ENCODE measurements at places on chromosomes 3 and 15.

DNA sequence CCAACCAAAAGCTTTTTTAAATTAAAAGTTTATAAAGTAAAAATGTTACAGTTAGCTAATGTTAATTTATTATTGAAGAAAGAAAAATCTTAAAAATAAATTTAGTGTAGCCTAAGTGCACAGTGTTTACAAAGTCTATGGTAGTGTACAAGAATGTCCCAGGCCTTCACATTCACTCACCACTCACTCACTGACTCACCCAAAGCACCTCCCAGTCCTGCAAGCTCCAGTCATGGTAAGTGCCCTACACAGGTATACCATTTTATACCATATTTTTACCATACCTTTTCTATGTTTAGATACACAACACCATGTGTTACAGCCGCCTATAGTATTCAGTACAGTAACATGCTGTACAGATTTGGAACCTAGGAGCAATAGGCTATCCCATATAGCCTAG, 29.1 kb downstream of the SSR3 start:
- DNase-seq, result no peak

GRCh38 chr3:152323834-152324233, 55.1 kb downstream of the MBNL1 start:
- DNase-seq, result no peak

- no peak for DNase-seq
Measured at GRCh38 chr3:50322386-50323091, at the start of gene HYAL2. Gene HYAL2, minus strand, starts transcription at chr3:50322745. Its CDS starts 2,256 bp downstream, at chr3:50320489.

DNA sequence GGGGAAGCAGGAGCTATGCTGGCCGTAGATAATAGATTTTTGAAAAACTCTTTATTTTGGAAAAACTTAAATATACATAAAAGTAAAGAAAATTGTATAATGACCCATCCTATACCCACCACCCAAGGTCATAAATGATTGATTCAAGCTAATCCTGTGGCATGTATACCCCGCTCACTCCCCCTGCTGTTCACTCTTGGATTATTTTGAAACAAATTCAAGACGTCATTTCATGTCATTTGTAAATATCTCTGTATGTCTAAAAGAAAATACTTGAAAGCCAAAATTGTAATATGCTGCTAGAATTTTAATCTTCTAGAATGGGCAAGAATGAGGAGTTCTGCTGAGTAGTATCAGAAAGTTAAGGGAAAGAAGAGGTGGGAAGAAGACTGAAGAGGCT, 241.7 kb downstream of the FEZF2 start:
- DNase-seq, result no peak

GRCh38 chr3:115693868-115694267, 70.6 kb downstream of the GAP43 start:
- no peak for DNase-seq

- no peak for DNase-seq
Measured at GRCh38 chr3:12953201-12953995, 112.0 kb upstream of the RPL32 start.

DNA sequence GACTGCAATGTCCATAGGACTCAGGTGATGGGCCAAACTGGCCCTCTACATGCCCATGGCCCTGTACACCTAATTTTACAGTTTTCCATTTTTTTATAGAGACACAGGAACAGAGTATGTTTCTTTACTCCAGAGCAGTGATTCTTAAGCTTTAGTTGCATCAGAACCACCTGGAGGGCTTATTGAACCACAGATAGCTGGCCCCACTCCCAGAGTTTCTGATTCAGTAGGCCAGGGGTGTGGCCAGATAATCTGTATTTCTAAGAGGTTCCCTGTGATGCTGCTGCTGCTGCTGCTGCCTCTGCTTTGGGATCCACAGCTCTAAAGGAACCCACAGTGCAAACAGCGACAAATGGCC, 5.1 kb downstream of the RBP1 start:
- no peak for DNase-seq

DNA sequence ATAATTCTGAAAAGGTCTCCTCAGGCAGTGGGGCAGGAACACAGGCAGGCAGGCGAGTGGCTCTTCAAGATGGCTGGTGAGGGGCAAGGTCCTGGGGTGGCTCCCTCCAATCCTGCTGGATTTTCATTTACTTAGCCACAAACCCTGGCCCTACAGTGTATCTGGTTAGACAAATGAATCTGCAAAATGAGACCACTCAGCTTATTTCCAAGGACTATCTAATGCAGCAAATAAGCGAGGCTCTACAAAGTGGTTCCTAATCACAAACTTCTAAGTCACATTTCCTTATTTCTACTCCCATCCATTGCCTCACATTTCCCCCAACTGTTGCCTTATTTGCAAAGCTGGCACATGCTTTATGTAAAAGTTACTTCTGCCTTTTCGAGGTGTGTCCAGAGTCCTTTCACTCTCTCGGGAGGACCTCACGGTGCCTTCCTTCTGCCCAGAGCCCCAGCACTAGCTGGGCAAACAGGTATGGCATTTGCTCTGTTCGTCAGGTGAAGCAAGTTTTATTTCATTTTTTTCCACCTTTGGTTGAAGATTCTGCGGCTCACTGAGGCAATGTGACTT, 40.5 kb downstream of the CCDC12 start:
- DNase-seq, result no peak

DNA sequence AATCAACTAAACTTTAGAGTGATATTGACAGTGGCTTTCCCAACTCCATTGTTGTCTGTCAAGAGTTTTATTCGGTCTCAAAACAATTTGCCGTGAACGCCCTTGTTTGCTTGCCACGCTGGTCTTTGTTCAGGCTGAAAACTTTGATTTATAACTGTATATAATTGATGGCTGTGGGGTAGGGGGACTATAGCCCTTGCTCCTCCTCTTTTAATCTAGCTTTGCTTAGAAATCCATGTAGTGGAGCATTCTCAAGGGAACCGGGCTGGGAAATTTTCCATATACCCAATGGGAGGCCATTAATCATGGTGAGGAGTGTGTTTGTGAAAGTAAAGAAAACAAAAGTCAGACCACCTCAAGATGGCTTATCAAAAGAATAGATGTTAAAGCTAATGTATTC, 339.8 kb upstream of the RARB start:
- DNase-seq, result no peak

DNA sequence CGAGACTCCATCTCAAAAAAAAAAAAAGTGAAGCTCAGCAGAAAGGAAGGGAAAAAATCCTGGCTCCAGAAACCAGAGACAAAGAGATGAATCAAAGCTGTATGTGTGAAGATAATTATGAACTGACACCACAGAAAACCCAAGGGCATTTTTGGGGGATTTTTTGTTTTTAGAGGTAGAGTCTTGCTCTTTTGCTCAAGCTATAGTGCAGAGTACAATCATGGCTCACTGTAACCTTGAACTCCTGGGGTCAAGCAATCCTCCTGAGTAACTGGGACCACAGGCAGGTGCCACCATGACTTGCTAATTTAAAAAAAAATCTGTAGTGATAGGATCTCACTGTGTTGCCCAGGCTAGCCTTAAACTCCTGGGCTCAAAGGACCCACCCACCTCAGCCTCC, 22.8 kb downstream of the HCLS1 start:
- no peak for DNase-seq

- no peak for DNase-seq
Measured at GRCh38 chr3:109440353-109440752, 103.0 kb upstream of the DPPA4 start.

DNA sequence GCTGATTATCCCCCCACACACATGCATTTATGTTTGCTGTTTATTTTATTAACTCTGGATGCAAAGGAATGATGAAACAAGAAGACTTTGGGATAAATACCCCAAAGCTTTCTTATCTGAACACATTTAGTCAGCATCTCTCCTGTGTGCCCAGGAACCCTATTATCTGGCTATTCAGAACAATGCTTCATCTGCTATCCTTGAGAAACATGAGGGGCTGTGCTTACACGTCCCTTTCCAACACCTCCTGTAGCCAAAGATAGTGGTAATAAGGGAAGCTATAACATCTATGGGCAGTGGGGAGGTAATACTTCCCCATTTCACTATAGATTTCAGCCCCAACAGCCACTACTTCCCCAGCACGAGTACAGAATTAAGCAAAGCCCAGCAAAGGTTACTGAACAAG, 94.7 kb downstream of the SSR3 start:
- DNase-seq, result no peak

DNA sequence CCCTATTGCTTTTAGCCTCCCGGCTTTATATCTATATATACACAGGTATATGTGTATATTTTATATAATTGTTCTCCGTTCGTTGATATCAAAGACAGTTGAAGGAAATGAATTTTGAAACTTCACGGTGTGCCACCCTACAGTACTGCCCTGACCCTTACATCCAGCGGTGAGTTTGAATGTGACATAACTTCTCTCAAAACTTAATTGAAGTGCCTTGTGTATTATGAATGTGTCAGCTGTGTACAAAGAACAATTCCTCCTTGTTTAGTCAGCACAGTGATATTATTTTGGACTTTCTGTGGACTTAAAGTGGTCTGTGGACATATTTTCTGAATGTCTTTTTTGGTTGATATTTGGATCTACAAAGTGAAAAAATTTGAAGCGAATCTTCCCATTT, 220 bp downstream of the TP63 start:
- DNase-seq, result no peak

All from stimulated activated CD4-positive, alpha-beta T cell treated with anti-CD3 and anti-CD28 coated beads, Interleukin-1b, Interleukin-23, amount 100 ng/mL, for 1 hour (primary cell).